ENCODE measurements at places on chromosomes 3 and 15. TPM values are rescaled to one million over a fixed set of nuclear protein-coding genes. Genes with fewer than 3 reads are reported as not detected.
A peak's percentile ranks its signal among the peaks of the same experiment; 100 is the strongest.

The SPSB4 gene
- 0.47 TPM for total RNA-seq

The CHRFAM7A gene
- 2.7 TPM for total RNA-seq

The KY gene
- 2.0 TPM for total RNA-seq

The UCN2 gene
- 1.5 TPM for total RNA-seq

The IRAK2 gene
- 20.3 TPM for total RNA-seq

The GRK7 gene
- not detected for total RNA-seq

The FES gene
- total RNA-seq = 36.2 TPM

The NEK11 gene
- total RNA-seq = 10.2 TPM

The C3orf49 gene
- total RNA-seq = not detected

The BCL2A1 gene
- 0.83 TPM for total RNA-seq

The ISG20 gene
- total RNA-seq = 14.2 TPM

The GOLGA6D gene
- not detected for total RNA-seq

The ATP13A5 gene
- not detected for total RNA-seq

The LRRC57 gene
- 23.5 TPM for total RNA-seq

The MYL3 gene
- 4.6 TPM for total RNA-seq

The SCG3 gene
- total RNA-seq = 0.18 TPM

The B3GALNT1 gene
- total RNA-seq = 22.3 TPM

GRCh38 chr3:139263798-139264197, 80.0 kb upstream of the MRPS22 start:
- DNase-seq = peak; percentile 10

DNA sequence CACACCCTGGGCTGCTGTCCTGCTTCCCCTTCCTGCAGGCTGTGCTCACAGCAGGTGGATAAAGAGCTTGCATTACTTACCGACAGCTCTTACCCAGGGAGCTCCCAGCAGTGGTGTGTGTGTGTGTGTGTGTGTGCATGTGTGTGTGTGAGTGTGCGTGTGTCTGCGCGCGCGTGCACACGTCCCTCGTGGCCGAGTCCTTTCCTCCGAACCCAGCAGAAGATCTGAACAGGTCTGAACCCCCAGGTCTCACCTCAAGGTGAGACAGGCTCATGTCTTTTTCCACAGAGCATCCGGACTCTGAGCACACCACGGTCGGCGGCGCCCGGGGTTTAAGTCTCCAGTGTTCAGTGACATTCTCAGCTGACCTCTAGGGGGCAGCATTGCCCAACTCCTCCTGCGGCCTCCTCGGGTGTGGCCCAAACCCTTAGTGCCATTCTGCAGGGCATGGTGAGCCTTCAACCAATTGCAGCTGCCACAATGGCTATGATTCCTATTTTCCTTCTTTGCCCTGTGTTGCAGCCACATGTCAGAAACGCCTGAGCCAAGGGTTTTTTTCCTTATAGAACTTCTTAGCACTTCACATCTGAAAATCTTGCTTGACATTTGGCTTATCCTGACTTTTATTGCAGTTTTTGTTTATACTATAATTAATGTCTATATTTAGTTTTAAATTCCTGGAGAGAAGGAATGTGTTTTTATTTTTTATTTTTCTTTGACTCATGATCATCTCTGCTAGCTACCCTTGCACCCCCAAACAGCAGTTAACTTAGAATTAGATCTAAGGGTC, 64.1 kb upstream of the KLHL25 start:
- DNase-seq = peak; percentile 70

DNA sequence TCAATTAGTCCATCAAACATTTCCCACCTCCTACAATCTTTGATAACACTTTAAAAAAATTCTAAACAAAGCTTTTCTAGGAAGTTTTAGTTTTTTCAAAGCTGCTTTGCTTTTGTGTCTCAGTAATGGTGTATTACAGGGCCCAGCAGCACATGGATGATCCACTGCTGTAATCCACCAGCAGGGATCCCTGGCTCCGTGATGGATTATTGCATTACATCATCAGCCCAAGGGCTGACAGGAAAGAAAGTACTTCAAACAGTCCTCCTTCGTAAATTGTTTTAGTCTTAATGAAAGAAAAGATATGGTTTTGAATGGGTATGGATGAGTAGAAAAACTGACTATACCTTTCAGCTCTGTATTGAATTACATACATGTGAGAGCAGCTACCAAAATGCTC, 688.9 kb upstream of the NAALADL2 start:
- no peak for DNase-seq

DNA sequence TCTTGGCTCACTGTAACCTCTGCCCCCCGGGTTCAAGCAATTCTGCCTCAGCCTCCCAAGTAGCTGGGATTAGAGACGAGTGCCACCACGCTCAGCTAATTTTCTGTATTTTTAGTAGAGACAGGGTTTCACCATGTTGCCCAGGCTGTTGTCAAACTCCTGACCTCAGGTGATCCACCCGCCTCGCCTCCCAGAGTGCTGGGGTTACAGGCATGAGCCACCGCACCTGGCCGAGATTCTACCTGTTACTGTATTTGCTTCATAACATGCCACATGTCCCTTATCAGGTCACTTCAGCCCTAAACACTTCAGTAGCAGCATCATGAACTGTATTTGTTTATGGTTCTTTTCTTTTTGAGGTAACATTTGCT, 7.5 kb upstream of the LCTL start:
- DNase-seq = no peak

- no peak for DNase-seq
Observed at GRCh38 chr3:59450946-59451763, 401.3 kb upstream of the CFAP20DC start.

- DNase-seq = no peak
Observed at GRCh38 chr3:184800349-184800930, 11.5 kb upstream of the VPS8 start.

- DNase-seq = no peak
Observed at GRCh38 chr15:71683411-71684274, 126.7 kb upstream of the NR2E3 start.

DNA sequence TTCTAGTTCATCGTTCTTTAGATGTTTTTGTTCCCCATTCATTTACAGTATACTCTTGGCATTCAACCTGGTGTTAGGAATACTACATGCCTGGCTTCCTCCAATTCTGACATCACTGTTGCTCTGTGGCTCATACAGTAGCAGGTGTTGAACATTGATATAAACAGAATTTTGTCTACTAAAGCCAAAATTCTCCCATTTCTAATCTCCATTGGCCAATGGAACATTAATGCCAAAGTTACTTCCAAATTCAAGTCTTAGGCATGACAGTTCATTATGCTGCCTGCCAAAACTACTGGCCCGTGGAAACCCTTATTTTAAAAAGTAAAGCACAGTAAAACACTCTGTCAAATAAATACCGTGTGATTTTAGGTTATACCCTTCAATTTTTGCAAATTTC, 368.0 kb downstream of the NAALADL2 start:
- DNase-seq = no peak

DNA sequence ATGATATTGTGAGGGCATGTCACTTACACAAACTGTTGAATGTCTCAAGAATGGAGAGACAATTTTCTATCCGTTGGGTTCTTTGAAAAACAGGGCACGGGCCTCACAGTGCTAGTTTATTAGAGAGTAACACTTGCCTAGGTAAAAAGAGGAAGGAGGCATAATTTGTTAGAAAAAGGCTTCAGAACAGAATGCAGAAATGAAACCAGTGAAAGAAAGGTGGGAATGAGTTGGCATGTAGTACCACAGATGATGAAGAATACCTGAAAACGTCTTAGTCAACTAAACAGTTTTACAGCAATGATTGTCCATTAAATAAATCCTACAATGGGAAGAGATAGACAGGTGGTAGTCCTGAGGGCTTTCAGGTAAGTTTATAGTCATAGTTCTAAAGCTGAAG, 1399.7 kb upstream of the CADM2 start:
- DNase-seq = no peak

DNA sequence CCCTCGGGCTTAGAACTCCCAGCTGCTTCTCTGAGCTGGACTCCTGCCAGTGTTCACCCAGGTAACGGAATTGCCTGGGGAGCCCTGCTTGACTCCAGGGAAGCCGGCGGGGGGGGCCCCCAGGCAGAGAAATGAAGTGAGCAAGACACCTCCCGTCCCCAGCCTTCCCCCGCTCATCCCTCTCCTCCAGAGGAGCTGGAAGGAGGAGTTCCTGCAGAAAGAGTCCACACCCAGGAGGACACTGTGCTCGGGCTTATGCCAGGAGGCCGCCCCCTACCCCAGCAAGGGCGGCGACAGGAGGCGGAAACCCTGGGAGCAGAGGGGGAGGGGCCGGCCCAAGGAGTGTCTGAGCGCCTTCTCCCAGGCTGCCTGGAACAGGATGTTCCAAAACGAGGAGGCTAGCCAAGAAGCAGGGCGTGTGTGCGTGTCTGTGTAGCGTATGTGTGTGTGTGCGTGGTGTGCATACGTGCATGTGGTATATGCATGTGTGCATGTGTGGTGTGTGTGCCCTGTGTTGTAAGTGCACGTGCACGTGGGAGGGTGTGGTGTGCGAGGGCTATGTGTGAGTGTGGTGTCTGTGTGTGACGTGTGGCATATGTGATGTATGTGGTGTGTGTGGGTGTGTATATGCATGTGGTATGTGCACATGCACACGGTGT, 511.3 kb downstream of the SHQ1 start:
- peak; percentile 89 for DNase-seq

DNA sequence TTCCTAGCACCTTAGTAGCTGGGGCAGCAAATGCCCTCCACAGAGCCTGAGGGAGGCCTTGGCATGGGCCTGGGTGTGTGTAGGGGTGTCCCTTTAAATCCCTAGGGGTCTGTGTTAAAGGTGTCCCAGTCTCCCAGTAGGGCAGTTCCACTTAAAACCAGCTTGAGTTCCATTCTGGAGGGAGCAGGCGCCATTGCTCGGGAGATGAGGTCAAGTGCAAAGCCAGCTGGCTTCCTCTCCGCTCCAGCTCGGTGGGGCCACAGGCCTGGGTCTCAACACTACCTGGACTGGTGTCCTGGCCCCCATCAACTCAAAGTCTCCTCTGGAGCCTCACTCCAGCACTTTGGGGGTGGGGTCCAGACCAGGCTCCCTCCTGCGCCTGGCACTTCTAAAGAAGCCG, 25.2 kb downstream of the FEM1B start:
- DNase-seq = peak; percentile 31

- DNase-seq = no peak
Observed at GRCh38 chr3:106338582-106339214, 469.9 kb upstream of the CBLB start.

- no peak for DNase-seq
Observed at GRCh38 chr3:159322322-159322939, 520.6 kb downstream of the MFSD1 start.

GRCh38 chr15:75891895-75892294, 11.8 kb upstream of the FBXO22 start:
- no peak for DNase-seq

- DNase-seq = no peak
Observed at GRCh38 chr3:151491525-151491924, 30.7 kb upstream of the IGSF10 start.

- no peak for DNase-seq
Observed at GRCh38 chr3:68743521-68743920, 188.8 kb downstream of the TAFA4 start.

GRCh38 chr3:149586871-149587270, 71.0 kb downstream of the WWTR1 start:
- DNase-seq = no peak

- DNase-seq = no peak
Observed at GRCh38 chr3:169494982-169495381, 168.5 kb downstream of the MECOM start.

DNA sequence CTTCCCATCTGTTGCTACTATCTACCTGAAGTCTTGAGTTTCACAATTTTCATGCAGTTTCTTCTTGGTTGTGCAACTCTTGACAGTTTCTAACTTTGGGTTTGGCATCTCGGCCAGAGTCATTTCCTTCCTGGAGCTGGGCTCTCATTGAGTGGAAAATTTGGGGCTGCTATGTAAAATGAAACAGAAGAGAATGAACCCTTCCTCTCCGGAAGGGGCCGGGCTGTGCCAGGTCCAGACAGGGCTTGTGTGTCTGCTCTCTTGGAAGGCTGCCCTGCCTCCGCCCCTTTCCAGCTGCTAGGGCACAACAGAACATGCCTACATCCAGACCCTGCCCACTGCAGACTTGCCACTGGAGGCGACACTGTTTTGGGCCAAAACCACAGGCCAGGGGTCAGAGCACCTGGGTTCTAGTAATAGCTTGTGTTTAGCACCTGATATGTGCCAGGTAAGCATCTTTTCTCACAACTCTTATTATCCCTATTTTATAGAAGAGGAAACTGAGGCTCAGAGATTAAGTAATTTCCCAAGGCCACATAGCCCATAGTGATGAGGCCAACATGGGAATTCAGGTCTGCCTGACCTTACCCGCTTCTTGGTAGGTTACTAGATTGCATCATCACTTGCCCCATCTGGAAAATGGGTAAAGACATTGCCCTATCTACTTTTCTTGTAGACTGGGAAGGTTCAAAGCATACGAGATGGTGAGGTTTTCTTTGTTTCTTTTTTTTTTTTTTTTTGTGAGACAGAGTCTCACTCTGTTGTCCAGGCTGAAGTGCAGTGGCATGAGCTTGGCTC, 25.0 kb downstream of the IRAK2 start:
- peak; percentile 93 for DNase-seq

DNA sequence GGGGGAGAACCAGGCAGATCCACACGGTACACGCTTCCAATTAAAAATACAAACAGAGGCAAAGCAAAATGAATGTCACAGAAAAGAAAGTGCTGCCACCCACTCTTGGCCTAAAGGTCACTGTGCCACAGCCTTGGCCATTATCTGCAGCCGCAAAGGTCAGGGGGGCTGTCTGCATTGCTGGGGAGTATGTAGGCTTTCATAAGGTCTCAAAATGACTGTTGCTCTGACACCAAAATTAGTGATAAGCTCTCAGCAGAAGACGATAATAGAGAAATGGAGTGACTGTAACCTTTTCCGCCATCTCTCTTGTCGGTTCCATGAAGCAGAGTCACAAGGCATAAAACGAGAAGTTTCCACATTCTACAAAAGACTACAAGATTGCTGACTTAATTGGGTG, 374.2 kb upstream of the ICE2 start:
- DNase-seq = no peak

- no peak for DNase-seq
Observed at GRCh38 chr3:11331101-11331500, 58.9 kb downstream of the ATG7 start.

DNA sequence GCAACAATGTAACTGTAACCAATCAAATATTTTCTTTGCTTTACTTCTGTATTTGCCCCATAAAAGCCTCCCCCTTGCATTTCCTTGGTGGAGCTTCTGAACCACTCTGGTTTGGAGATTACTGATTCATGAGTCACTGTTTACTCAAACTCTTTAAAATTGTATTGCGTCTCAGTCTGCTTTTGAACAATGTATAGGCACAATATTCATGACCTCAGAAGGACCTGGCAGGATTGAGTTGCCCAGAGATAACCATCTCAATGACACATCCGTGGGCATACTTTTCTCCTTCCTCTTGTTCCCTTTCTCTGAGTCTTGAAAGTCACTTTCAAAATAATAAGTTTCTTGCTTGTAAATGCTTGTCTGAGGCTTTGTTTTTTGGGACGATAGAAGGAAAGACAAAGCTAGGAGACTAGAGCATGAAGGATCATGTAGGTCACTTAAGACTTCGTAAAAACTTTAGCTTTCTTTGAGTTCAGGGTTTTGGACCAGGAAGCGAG, 57.1 kb upstream of the POU1F1 start:
- no peak for DNase-seq

DNA sequence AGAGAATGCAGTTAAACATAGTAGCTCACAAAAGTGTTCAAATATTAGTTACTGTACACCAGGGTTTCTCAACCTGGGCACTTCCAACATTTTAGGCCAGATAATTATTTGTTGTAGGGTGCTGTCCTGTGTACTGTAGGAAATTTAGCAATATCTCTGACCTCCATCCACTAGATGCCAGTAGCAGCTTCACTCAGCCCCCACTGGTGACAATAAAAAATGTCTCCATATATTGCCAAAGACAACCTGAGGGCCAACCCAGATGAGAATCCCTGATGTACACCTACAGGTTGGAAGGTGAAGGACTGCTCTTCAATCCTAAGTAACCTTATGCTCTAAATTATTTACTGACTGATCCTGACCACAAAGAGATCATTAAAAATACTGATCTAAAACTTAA, 32.5 kb downstream of the DCUN1D1 start:
- no peak for DNase-seq

Measured in ureter (tissue), 1 donor.